ENCODE measurements at places on chromosomes 13 and 19.

DNA sequence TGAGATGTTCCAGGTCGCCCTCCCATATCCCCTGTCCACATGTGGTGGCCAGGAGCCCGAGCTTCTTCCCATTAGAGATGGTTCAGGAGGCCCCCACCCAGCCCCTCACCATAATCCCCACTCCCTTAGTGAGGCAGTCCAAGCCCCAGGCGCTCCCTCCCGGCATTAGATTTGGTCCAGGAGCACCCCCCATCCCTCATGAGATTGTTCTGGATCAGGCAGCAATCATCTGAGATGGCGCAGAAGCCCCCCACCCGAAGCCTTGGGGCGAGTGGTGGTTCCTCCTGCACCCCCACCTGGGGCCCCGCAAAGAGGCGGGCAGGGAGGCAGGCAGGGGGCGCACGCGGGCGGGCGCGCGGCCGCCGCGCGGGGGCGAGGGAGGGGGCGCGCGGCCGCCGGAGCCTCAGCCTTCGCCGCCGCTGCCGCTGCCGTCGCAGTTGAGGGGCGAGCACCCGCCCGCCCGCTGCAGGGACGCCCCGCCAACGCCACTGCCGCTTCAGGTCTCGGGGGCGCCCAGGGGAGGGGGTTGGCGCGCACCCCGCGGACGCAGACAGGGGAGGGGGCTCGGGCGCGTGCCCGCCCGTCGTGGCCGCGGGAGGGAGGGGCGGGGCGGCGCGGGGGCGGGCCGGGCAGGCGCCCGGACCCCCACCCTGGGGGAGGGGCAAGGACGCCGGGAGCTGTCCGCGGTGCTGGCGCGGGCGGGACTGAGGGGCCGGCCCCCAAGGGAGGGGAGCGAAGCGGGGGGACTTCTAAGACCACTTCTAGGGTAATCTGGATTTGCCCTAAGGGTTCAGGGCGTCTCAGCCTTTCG is 46.4 kb upstream of the SHKBP1 start:
- DNase-seq = peak; percentile 8

- peak; percentile 45 for DNase-seq
Observed at GRCh38 chr19:8578642-8579265, 1.5 kb upstream of the MYO1F start.

DNA sequence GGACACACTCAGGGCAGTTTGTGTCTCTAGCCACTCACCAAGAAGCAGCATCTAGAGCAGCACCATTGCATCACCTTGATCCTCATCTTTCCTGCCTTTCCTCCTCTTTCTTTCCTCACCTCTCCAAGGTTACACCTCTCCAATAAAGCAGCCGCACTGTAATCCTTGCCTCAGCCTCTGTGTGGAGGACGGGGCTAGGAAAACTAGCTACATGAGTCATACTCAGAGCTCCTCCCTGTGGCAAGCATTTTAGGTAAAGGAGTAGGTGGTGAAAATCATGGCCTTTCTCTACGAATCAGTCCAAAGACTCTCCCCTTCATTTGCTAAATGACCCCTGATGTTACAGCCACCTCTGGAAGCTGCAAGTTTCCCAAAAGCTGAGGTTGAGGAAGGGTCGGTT is 108.9 kb downstream of the DNAJC15 start:
- DNase-seq = peak; percentile 62

DNA sequence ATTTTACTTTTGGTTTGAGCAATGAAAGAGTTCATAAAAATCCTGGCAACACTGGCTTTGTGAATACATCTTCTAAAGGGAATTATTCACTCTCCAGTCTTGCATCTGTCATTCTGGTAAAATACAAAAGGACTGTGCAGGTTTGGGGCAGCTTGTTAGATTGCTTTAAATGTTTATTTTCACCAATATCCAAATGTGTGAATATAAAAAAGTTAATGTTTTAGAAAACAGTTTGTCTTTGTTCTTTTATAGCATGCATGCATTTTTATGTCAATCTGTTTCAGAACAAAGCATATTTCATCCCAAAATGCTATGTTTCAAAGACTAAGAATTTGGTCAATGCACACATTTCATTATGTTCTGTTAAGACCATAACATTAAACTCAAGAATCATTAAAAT is 1145.4 kb downstream of the OLFM4 start:
- DNase-seq = no peak

- DNase-seq = no peak
Observed at GRCh38 chr19:48094129-48094854, 16.3 kb downstream of the PLA2G4C start.

DNA sequence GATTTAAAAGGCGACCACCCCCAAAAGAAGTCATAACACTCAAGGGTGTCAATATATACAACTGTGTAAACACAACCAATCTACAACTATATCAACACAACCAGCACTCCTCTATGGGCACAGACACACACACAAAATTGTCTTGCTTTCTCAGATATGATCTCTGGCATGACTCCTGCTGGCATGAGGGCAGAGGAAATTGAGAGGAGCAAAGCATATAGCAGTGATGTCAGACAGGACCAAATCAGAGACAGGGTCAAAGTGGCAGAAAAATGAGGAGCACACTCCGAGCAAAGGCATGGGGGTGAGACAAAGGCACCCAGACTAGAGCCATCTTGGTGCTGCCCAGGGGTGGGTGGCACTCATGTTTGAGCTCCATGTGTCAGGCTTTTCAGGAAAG is 9.6 kb downstream of the IRGQ start:
- no peak for DNase-seq

- no peak for DNase-seq
Observed at GRCh38 chr13:49071341-49071937, 95.7 kb downstream of the FNDC3A start.

DNA sequence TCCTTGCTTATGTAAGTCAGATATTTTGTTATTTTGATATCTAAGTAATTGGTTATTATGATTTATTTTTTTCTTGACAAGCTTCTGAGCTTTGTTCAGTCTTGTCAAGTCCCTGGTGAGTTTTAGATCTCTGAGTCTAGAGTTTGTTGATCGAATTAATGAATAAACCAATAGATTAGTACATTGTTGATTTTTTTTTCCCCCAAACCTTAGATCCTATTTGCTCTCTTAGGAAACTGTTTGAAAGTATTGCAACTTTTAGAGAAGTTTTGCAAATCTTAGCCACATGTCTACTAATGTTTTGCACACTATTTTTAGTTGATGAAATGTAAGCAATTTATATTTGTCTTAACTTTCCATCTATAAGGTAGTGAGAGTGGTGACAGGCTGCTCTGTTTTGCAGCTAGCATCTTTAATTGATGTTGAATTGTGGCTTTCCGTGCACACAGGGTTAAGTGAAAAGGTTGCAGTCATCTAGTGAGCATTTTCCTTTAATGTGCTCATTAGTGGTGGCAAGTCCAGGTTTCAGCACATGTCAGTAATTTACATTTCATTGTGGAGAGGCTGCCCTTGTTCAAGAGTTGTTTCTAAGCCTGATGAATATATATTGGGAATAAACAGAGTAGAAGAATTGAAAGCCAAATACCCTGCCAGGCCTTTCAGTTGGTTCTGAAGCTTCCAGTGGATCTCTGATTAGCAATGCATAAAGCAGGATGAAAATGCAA is 86.3 kb downstream of the PCCA start:
- DNase-seq = no peak

DNA sequence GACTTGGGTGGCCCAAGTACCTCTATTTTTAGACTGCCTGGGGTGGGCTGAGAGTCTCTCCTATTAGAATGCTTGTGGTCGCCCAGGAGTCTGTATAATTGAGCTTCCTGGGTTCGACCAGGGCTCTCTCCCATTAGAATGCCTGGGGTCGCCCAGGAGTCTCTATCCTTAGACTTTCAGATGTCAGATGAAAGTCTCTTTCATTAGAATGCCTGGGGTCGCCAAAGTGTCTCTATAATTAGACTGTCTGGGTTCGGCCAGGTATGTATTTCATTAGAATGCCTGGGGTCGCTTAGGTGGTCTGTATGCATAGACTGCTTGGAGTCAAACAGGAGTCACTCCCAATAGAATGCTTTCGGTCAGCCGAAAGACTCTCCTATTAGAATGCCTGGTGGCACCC is 1471.7 kb downstream of the UQCRFS1 start:
- DNase-seq = no peak

- no peak for DNase-seq
Observed at GRCh38 chr13:74246487-74246886, 112.3 kb upstream of the KLF12 start.

GRCh38 chr13:102697264-102697663 is 2.4 kb upstream of the METTL21C start:
- no peak for DNase-seq

DNA sequence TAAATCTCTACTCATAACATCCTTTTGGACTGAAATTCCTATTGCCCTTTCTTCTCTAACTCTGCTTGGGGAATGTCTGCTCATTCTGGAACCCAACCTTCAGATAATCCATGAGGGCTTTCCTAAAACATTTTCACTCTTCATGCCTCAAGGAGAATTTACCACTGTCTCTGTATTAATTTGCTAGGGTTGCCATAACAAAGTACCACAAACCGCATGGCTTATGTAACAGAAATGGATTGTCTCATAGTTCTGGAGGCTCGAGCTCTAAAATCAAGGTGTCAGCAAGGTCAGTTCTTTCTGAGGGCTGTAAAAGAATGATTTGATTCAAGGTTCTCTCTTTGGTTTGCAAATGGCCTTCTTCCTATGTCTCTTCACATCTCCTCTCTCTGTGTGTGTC is 209.7 kb downstream of the LACC1 start:
- no peak for DNase-seq

DNA sequence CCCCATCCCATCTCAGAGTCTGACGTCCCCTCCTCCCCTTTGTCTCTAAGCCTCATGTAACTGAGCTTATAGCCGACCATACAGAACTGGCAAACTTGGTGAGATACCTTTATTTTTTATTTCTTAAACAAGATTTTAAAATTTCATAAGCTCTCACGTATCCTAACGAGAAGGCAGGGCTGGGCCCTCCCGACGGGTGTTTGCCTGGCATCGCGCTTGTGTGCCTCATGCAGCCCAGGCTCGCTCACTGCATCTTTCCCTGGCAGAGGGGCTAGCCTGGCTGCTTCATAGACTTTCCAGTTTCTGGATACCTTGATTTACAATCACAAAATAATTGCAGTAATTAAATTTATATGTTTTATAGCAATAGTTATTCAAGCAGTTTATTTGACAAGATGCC is 69.0 kb downstream of the GGACT start:
- DNase-seq = no peak

DNA sequence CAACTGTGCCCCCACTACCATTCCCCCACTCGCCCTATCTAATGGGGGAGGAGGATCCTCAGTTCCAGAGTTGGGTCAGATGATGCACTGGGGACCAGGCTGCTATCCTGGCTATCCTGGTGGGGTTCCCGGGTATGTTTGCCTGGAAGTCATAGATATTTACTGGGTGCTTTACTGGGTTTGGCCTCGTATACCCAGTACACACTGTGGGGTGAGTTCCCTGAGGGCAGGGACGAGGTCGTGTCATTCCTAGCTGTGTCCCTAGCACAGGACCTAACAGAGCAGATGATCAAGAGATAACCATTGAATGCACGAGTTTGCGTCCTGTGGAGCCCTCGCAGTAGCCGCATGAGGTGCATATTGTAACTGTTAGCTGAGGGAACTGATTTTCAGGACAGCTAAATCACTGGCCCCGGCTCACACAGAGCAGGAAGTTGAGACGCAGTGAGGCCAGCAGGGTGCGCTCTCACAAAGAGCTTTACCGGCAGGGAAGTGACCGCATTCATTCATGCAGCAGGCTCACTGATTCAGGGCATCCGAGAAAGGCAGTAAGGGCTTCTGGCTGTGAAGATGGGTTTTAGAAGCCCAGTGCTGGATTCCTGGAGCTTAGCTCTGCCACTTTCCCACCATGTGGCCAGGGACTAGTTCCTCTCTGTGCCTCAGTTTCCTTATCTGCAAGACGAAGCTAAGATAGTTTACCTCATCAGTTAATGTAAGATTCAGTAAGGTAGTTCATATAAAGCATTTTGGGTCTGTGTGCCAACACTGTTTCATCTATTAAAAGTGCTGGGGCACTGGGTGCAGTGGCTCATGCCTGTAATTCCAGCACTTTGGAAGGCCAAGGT is 6.0 kb downstream of the RUVBL2 start:
- DNase-seq = no peak

GRCh38 chr19:11373885-11374432 is 507 bp upstream of the SWSAP1 start:
- no peak for DNase-seq

DNA sequence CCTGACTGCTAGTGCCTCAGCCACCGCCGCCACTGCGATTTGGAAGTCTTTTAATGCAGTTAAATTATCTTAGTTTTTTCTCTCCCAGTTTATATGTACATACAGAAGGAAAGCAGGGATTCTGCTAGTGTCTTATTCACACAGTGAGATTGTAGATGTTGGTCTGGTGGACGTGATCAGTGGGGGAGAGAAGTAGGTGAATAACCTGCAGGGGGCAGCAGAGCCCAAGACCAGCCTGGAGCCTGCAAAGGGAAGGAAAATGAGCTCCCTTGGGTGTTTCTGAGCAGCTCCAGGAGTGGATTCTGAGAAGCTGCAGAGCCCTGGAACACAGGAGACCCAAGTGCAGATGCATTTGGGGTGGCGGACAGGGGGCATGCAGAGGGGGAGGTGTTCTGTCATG is 26.3 kb downstream of the ZNF844 start:
- DNase-seq = peak; percentile 37

DNA sequence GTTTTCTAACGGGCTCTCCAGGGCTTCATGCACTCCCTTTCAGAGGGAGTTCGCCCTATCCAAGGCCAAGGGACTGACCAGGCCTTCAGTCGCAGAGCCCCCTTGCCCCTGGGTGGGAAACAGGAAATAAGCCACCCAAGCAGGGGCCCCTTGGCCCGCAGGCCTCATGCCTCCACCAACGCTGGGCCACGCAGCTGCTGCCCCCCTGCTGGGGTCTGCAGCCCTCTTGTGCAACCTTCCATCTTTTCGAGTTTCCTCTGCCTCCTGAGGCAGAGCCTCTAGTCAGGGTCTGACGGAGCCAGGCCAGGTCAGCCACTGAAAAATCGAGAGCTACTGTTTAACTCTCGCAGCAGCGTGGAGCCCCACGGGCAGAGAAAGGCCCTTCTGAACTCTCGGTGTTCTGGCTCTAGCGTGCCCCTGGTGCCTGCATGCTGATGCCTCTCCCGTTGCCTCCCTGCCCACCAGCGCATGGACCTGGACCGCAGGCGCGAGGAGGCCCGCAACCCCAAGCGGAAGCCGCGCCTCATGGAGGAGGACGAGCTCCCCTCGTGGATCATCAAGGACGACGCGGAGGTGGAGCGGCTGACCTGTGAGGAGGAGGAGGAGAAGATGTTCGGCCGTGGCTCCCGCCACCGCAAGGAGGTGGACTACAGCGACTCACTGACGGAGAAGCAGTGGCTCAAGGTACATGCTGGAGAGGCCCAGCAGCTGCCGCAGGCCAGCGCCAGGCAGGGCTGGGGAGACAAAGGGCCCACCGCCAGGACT is 54.6 kb upstream of the LDLR start:
- DNase-seq = no peak

GRCh38 chr13:67763384-67763783 is 533.2 kb upstream of the PCDH9 start:
- DNase-seq = no peak

- DNase-seq = no peak
Observed at GRCh38 chr19:29664753-29665214, 477 bp upstream of the PLEKHF1 start.

DNA sequence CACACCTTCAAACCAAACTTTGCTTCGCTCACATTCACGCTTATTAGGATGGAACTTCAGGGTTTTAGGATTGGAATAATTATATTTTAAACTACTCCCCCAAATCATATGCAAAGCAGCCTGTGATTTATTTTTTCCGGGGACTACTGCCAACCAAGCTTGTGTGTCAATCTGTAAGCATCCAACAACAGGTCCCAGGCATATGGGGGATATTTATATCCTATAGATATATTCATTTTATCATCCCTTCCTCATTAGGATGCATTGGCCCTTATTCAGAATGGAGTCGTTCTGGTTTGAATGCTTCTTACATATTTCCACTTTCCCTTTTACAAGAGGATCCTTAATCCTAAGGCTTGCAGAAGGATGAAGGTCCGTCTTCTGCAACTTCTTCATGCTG is 8.8 kb upstream of the C19orf84 start:
- DNase-seq = no peak

Measured in NCI-H1092 treated with DMSO at 0.1 percent for 48 hours (cell line).